Endodermal cell (in vitro differentiated cells): ENCODE measurements at places on chromosomes 4 and X. TPM values are rescaled to one million over a fixed set of nuclear protein-coding genes. Genes with fewer than 3 reads are reported as not detected.

GRCh38 chr4:7753271-7753670, 186.4 kb downstream of the AFAP1 start:
- no peak for DNase-seq

DNA sequence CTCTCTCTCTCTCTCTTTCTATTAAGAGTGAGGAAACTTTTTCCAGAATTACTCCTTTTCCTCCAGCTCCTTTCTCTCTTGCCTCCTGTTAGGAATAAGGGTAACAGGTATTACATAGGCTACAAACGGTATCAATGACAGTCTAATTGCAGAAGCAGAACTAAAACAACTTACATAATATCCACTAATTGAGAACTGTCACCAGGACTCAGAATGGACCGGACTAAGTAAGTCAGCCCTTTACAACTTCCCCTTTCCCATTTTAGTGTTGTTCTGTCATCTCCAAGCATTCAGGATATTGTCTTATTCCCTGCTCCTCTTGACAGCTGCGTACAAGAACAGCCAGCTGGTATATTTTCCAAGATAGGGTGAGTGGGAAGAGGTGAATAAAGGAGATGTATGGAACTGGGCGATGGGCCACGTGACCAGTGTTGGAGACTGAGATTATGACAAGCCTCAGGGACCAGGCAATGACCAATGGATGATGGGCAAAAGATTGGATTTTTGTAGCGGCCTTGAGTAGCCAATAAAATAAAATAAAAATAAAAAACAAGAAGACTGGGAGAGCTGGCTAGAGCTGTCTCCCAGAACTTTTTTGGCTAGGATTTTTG, 2.3 kb upstream of the FNIP2 start:
- no peak for DNase-seq

DNA sequence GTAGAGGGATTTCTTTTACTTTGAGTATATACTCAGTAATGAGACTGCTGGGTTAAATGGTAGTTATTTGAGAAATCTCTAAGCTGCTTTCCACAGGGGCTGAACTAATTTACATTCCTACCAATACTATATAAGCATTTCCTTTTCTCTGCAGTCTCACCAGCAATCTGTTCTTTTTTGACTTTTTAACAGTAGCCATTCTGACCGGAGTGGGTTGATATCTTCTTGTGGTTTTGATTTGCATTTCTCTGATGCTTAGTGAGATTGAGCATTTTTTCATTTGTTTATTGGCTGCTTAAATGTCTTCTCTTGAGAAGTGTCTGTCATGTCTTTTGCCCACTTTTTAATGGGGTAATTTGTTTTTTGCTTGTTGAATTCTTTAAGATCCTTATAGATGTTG, 43.3 kb downstream of the SPCS3 start:
- no peak for DNase-seq

GRCh38 chrX:2767631-2768455, 16.0 kb downstream of the XG start:
- peak; percentile 74 for DNase-seq

GRCh38 chrX:22249371-22249770, 23.3 kb upstream of the CBLL2 start:
- no peak for DNase-seq

DNA sequence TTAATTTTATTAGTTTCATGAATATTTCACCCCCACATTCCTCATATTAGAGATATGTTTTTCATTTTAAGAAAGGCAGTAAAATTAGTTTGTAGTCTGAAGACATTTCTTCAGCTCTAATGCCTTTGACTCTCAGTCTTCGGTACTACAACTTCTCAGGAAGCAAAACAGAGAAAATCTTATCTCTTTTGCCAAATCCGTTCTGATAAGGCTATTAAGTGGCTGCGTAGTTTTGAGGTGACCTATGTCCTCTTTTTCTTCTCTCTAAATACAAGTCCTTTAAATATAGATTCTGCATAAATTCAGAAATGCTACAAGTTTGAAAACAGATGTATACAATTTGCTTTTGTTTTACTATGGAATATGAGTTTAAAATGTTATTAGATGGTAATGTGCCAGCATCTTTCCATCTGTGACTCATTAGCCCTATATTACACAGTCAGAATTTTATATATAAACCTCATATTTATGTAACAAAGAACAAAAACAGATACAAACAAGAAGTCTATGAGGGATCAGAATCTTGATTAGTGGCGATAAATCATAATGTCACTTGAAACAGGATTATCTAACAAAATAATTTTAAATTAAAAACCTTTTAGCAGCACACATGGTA, 181.2 kb upstream of the ETNPPL start:
- DNase-seq: no peak

The ELOVL6 gene
- total RNA-seq: 42.4 to 52.1 TPM (median 44.8 TPM) in 3 replicates

The LCORL gene
- total RNA-seq: 31.5 to 39.9 TPM (median 34.5 TPM) in 3 replicates
